Progenitor cell of endocrine pancreas (in vitro differentiated cells): ENCODE measurements at places on chromosomes 13 and 19. TPM values are rescaled to one million over a fixed set of nuclear protein-coding genes. Genes with fewer than 3 reads are reported as not detected.

Gene THSD8
- 16.5 and 22.7 TPM in 2 replicates for total RNA-seq

Gene C5AR1
- total RNA-seq = 2.4 and 2.9 TPM in 2 replicates

GRCh38 chr19:48127561-48127960 lies 16.9 kb upstream of the PLA2G4C start:
- DNase-seq = no peak

- no peak for DNase-seq
Measured at GRCh38 chr13:42181381-42181953, 90.5 kb upstream of the AKAP11 start.

DNA sequence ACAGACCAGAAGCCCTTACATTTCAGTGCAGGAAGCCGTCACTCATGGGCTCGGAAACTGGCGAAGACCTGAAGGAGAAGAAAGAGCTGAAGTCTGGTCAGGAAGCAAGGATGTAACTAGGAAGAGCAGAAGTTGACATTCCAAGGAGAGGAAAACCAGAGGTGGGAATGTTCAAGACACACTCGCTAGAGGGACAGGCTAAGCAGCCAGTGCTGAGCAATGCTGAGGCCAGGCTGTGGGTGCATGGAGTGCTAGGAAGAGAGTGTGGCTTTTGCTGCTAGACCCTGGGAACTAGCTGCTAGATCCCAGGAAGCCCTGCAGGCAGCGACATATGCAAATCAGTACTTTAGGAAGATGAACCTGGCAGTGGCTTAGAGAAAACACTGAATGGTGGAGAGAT lies 12.1 kb upstream of the URAD start:
- DNase-seq = no peak

DNA sequence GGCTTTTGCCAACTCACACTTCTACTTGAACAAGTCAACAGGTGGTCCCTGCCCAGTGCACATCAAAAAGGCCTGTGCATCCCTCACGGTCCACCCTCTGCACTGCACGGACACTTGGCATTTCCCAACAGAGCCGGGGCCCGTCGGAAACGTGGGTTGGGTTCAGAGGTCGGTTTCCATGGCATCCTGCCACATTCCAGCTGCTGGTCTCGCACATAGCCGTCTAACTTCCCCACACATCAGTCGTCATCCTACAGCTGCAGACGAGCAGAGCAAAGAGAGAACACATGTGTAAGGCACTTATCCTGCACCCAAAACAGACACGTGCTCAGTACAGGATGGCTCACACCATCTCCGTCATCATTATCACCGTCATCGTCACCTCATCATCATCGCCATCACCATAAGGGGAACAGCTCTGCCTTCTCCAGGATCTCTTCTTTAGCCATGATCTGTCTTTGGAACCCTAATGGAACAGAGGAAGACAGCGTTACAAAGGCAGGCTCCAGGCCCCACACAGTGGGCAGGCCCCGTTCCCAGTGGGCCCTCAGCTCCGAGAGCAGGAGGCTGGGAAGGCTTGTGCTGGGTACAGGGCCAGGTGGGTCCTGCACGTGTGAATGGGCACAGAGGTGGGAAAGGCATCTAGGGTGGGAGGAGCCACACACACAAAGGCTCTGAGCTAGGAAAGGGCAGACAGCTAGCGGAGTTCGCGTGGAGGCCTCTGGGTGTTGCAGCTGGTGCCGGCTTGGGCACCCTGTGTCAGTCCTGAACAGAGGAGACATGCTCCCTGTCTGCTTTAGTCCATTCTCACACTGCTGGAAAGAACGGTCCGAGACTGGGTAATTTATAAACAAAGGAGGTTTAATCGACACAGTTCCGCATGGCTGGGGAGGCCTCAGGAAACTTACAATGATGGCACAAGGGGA lies 170.8 kb upstream of the SOX1 start:
- no peak for DNase-seq

DNA sequence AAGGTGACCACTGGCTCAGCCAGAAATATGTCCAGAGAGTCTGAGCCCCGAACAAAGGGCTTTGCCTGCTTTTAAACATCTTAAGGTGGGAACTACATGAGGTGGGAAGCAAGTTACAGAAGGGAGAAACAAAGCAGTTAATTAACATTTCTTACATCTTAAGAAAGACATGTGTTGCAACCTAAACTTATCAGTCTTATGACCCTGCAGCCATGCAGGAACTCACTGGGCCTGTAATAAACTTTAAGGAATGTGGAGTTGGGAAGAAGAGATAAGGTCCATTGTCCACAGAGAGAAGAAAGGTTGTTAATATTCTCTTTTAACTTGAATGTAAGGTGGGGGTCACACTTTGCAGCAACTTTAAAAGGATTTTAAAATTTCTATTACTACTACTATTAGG lies 46.8 kb upstream of the CYP2A7 start:
- DNase-seq = no peak
